ENCODE measurements at places on chromosomes 3 and 15.

- DNase-seq = peak; percentile 89
Observed at GRCh38 chr3:183697610-183698317, at the start of gene YEATS2. Gene YEATS2, plus strand, starts transcription at chr3:183697797. Its CDS starts 17,366 bp downstream, at chr3:183715163.

DNA sequence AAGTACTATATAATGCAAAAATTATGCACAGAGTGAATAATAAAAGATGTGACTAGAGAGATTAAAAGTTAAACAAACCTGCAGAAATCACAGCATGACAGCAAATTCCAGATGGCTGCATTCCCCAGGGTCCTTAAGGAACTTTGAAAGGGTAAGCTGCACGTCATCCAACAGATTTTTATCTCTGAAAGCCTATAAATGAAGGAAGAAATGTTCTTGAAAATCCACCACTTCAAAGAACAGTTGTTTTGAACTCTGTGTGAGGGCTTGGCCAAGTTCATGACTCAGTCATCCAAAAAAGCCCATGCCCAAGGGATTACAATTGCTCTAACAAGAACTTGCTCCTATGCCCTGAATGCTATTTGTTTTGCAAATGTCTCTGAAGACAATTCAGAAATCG is 603.6 kb downstream of the PLOD2 start:
- no peak for DNase-seq

DNA sequence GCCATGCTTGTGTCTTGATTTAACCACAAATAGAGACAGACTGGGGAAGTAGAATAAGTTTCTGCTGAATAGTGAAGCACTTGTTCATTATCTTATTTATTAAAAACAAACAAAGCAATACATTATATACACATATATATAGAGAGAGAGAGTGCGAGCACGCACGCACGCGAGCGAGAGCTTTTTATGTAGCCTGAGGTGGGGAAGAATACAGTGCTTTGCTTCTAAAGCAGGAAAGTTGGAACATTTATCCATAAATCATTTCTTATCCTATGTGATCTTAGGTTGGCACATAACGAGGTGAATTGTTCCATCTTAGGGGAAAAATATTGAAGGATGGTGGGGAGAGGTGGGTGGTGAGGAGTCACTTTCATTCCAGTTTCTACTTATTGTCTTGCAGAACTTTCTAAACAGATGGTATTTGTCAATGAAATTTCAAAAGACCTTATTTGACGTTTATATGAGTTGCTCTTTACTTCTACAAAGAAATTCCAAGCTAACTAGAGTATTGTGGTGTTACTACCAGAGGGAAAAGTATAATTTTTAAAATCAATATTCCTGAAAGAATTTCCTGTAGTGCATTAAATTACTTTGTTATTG is 110.0 kb downstream of the ATG7 start:
- DNase-seq = no peak

DNA sequence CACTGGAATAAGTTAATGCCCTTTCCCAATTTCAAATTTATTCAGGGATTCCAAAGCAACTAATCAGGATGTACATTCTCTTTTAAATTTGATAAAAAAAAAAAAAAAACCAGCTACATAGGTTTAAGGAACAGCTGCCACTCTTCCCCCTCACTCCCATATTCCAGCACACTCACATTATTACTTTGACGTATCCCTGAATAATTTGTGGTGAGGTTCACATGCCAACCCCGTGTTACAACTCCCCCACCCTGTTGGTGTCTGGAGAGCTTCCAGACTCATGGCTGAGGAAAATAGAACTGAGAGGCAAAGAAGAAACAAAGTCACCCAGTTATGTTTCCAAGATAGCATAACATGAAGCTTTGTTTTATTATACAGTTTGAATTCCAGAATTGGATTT is 300.5 kb upstream of the MME start:
- no peak for DNase-seq

DNA sequence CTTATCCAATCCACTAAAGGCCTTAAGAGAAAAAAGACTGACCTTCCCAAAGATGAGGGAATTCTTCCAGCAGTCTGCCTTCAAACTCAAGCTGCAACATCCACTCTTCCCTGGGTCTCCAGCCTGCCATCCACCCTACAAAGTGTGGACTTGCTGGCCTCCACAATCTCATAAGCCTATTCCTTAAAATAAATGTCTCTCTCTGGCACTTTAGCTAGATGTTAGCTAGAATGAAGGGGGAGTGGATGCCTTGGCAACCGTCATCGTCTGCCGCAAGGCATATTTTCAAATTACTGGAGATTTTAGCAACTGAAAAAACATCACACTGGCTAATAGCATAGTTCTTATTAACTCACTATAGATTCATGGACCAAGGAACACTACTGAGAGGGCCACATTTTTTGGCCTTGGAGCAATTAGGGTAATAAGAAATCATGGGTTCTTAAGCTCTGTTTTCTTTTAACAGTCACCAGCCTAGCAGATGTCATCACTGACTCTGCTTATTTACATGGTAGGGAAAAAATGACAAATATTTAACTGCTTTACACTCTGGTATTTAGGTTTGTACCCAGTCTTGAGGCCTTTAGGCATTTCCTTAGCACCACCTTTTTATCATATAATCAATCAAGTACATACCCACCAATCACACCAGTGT is 245.3 kb downstream of the MYRIP start:
- DNase-seq = no peak

DNA sequence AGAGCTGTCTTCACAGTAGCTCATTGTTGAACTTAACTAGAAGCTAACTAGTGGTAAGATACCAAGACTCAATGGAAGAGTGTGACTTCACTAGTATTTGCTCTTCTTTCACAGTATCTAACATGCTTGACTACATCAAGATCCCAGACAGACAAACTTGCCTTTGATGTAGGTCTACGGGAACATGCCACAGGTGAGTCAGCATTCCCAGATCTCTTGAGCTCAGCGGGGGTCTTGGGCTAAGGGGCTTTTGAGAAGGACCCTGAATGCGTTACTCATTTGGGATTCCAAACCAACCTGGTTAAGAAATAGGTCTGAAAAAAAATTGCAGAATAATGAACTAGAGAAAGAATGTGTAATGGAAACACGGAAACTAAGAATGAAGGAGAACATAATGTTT is 222.4 kb downstream of the RYR3 start:
- no peak for DNase-seq

DNA sequence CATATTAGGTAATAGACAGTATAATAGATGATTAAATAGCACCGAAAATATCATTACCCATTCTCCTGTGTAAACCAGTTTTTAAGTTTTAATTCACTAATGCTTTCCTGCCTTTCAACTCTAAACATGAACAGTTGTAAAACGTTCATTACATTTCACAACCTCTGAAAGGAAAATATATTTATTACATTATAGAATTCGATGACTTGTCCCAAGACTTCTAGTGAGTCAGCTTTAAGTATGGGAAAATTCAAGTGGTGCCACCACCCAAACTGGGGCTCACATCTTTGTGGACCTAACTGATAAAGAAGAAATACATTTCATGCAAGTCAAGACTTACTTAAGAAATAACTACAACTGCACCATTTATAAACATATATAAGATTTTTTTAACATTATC is 2.0 kb downstream of the TRIM59 start:
- no peak for DNase-seq

DNA sequence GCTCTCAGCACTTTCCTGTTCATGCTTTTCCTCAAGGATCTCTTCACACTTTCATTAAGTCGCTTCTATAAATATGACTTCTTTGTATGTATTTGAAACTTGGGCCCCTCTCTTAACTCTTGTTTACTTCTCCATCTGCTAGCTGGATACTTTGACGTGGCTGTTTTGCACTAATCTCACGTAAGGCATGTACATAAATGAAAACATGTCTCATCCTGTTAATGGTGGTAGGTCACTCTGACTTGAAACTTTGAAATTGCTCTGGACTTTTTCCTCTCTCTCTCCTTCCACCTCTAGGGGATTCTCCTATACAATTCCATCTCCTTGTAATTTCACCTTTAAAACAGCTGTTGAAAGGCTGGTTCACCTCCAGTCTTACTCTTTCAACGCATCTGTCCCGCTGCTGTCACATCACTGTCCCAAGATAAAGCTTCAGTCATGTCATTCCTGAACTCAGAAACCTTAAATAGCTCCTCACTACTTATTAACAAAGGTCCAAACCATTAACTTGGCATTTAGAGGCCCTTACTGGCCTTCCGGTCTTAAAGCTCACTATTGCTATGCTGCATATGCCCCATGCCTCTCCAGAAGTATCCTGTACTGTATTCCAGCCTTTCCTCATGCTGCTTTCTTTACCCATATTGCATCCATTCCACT is 1.2 kb downstream of the BLOC1S6 start:
- DNase-seq = no peak

DNA sequence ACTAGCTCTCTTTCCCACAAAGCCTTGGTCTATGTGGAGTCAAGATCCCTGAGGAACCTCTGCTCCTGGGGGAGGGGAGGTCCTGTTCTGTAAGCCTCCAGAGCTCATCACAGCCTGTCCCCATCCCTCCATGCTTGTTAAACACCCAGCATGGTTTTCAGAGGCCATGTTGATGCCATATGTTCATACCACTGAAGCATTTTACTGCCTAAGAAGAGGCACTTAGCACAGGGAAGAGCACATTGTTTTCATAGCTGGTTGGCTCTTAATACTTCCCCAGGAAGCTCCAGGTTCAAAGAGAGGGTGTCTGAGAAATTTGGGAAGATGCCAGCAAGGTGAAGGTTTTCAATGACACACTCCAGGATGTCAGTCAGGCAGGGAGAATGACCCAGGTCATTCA is 25.6 kb downstream of the CPNE4 start:
- no peak for DNase-seq

GRCh38 chr15:47484059-47484458 is 233.2 kb upstream of the SEMA6D start:
- no peak for DNase-seq

GRCh38 chr3:158279609-158280008 is 169.7 kb downstream of the RSRC1 start:
- DNase-seq = no peak

DNA sequence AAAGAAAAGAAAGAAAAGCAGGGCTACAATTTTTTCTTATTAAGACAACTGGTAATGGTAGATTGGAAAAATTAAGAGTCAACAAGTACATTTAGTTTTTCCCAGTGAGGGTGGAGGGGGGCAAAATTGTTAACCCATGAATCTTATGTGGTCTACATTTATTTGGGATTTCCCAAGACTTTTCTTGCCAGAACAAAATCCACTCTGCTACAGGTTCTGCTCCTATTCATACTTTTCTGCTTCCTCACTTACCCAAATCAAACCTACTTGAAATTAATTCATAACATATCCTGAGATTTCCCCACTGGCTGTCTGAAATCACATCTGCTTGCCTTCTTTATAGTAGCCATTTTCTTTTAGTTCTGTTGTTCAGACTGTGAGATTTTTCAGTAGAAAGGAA is 41.1 kb downstream of the VGLL3 start:
- DNase-seq = no peak

Data from GM18507 (cell line).